A375 (cell line): ENCODE measurements at places on chromosomes 4 and X. TPM values are rescaled to one million over a fixed set of nuclear protein-coding genes. Genes with fewer than 3 reads are reported as not detected.

Gene SPANXN5
- not detected in 2 replicates for total RNA-seq

Gene ZC4H2
- 11.4 and 12.4 TPM in 2 replicates for total RNA-seq

Gene SLITRK2
- total RNA-seq: 0.72 and 0.93 TPM in 2 replicates

Gene HGFAC
- total RNA-seq: 0.16 TPM in 1 of 2 replicates, not detected in the other

Gene SPANXA1
- 18.7 and 37.4 TPM in 2 replicates for total RNA-seq

Gene HTN3
- total RNA-seq: not detected in 2 replicates

Gene PDCL2
- total RNA-seq: 3.0 and 3.1 TPM in 2 replicates

Gene CLIC2
- total RNA-seq: not detected in 2 replicates

Gene PGRMC1
- 72.0 and 78.8 TPM in 2 replicates for total RNA-seq

Gene THOC2
- 64.6 and 80.1 TPM in 2 replicates for total RNA-seq
